ENCODE measurements at places on chromosomes 12 and 14.

DNA sequence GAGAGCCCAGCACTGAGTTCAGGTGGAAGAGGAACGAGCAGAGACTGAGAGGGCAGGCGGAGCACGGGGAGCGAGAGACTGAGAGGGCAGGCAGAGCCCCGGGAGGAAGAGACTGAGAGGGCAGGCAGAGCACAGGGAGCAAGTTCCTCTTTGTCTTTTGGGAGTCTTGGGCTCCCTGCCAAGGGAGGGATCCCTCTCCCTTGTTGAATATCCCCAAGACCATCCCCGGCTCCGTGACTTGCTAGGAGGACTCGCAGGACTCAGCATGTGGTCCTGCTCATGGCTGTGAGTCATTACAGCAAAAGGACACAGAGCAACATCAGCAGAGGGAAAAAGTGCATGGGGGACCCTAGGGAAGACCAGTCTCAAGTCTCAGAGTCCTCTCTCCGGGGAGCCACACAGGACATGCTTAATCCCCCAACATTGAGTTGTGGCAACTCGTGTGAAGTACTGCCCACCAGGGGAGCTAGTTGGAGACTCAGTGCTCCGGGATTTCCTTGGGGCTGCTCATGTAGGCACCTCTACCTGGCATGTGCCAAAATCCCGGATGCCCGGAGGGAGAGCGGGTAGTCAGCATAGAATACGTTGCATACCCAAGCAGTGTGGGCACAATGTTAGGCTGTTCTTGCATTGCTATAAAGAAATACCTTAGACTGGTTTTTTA, 81.0 kb downstream of the CCDC92 start:
- DNase-seq: no peak

DNA sequence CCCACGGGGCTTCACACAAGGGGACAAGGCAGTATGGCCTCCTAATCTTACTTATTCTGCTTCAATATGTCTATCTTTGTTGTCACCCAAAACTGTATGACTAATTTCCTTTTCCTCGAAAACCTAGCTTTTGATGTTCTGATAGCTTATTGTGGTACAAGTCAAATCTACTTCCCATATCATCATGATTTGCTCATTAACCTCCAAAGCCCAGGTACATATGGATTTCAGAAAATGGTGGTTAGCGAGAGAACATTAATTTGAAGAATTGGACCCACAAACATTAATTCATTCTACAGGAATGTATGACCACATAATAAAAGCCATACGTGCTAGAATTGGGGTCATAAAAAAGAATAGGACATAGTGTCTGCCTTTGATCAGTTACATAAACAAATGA, 412.5 kb downstream of the CCDC91 start:
- DNase-seq: no peak

- no peak for DNase-seq
These were observed 308.4 kb downstream of the BCL11B start for GRCh38 chr14:98963610-98964009.

- no peak for DNase-seq
These were observed 5.0 kb downstream of the MGST1 start for GRCh38 chr12:16352481-16352880.
